ENCODE measurements at places on chromosomes 4 and X.

GRCh38 chr4:158998624-158999023 lies 104.3 kb upstream of the RAPGEF2 start:
- DNase-seq, result no peak

- no peak for DNase-seq
These were observed 529.7 kb upstream of the RPS6KA3 start for GRCh38 chrX:20796450-20796849.

- no peak for DNase-seq
These were observed 1.9 kb downstream of the PHOX2B start for GRCh38 chr4:41746440-41747229.

DNA sequence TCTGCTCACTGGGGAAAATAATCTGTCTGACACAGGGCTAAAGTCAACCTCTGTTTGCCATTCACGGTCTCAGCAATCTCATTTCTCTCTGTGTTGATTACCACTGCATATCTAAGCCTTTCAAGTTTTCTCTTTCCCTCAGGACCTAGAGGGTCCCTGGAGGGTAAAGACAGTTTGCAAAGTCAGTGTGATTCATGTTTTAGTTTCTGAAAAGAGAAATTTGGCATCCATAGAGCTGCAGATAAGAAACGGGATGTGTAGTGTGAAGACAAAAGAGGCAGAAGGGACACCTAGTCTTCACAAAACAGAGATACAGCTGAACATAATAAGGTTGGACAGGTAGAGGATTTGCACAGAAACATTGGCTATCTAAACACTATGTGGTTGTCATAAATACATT lies 34.5 kb upstream of the KDR start:
- no peak for DNase-seq

- DNase-seq, result no peak
These were observed 1833.0 kb upstream of the PCDH10 start for GRCh38 chr4:131316086-131316485.

DNA sequence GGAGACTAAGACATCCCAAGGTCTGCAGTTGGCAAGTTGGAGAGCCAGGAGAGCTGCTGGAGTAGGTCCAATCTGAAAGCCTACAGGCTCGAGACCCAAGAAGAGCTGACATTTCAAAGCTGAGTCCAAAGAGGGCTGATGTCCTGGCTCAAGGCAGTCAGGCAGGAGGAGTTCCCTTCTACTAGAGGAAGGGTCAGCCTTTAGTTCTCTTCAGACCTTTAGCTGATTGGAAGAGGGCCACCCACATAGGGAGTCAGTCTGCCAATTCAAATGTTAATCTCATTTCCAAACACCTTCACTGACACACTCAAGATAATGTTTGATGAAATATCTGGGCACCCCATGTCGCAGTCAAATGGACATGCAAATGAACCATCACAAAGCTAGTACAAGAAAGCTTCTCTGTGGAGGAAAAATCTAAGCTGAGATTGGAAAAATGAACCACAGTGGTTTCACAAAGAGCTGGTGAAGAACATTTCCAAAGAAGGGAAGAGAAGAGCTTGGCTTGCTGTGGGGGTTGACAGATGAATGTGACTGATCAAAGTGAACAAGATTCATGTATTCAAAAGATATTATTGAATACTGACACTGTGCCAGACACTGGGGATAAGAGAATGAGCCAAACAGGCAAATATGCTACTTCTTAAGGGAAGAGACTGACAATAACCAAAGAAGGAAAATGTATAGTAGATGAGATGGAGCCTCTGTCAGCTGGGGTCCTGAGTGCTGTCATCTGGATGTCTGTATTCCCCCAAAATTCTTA lies 61.2 kb downstream of the STK32B start:
- DNase-seq, result no peak

DNA sequence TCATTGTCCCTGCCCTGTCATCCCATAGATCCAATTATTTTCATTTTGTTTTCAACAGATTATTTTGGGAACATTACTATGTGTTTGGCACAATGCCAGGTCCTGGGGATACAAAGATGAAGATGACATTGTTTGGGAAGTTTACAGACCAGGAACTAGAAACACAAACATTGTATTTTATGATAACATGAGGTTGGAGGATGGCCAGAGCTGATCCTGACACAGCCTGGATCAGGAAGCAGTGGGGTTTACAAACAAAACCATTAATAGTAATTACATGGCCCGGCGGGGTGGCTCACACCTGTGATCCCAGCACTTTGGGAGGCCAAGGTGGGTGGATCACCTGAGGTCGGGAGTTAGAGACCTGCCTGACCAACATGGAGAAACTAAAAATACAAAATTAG lies 29.9 kb downstream of the CLRN2 start:
- DNase-seq, result no peak

DNA sequence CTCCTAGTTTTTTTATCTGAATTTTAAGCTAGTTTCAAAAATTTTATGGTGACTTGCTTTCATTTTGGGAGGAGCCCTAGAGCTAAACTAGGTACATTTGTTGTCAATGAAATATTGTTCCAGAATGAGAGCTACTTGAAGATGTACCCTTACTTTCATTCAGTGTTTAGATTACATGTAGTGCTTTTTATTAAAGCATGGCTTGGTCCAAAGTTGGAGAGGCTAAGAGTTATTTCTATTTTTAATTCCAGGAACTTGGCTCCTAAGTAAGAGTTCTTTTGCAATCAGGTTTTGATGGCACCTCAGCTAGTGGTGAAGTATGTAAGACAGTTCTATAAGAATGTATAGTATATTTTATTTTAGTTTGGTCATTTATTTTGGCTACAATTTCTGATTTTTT lies 165.5 kb downstream of the PRR32 start:
- DNase-seq, result no peak

- no peak for DNase-seq
These were observed 926.9 kb downstream of the FAT4 start for GRCh38 chr4:126241634-126242033.

DNA sequence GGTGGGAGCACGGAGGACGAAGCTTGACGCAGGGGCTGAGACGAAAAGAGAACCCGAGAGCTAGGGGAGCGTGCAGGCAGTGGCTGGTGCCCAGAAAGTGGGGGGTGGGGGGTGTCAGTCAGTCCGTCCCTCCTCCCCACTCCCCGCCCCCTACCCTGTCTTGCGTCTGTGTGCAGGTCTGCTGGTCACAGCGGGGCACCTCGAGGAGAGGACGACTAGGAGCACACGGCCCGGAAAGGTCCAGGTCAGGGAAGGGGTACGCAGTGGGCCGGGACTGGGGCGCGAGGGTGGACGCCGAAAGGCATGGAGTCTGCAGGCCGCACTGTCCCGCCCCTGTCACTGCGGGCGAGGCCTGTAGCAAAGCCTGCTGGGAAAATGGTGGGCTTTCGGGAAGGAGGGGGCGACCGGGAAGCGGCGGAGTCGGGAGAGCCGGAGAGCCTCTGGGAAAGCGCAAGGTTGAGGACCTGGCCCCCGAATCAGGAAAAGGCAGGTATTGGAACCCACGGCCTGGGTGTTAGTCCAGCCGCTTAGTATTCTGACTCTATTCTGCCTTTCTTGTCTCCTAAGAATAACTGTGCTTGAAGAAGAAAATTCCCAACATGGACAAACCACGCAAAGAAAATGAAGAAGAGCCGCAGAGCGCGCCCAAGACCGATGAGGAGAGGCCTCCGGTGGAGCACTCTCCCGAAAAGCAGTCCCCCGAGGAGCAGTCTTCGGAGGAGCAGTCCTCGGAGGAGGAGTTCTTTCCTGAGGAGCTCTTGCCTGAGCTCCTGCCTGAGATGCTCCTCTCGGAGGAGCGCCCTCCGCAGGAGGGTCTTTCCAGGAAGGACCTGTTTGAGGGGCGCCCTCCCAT lies 769 bp downstream of the TCEAL1 start:
- DNase-seq, result peak; percentile 18

- DNase-seq, result no peak
These were observed 100.1 kb upstream of the MAP3K15 start for GRCh38 chrX:19615361-19615910.

GRCh38 chr4:158050942-158051341 lies 121.9 kb downstream of the GASK1B start:
- DNase-seq, result no peak

DNA sequence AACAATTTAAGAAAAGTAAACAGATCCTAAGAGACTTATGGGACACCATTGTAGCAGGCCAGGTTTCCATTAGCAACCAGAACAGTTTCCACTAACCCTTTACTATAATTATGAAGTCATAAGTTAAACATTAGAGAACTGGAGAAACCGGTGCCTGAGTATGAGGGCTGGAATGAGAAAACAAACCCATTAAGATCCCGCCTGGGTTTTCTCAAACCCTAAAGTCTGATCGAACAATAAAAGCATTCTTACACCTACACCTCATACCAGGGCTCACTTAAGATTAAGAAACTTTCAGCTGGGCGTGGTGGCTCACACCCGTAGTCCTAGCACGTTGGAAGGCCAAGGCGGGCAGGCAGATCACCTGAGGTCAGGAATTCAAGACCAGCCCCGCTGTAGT lies 13.7 kb upstream of the DHX15 start:
- no peak for DNase-seq

GRCh38 chrX:136495043-136495442 lies 2.3 kb upstream of the HTATSF1 start:
- no peak for DNase-seq
